ENCODE measurements at places on chromosomes 4 and X.

DNA sequence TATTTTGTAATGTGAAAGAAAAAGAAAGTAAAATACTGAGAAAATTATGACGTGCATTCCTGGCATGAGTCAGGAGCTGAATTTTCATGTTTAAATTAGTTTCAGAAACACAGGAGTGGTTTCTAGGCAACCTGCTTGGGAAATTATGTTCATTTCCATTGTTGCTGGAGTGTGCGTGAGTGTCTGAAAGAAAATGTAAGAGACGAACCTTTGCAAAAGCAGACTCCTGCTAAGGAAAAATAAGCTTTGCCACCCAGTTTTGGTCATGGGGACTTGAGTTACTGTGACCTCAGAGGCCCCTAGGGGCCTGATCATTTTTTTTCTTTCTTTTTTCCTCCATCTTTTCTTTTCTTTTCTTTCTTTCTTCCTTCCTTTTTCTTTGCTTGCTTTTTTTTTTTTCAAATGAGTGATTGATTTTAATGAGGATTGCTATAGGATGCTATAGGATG is 18.8 kb upstream of the CHRNA9 start:
- DNase-seq, result no peak

DNA sequence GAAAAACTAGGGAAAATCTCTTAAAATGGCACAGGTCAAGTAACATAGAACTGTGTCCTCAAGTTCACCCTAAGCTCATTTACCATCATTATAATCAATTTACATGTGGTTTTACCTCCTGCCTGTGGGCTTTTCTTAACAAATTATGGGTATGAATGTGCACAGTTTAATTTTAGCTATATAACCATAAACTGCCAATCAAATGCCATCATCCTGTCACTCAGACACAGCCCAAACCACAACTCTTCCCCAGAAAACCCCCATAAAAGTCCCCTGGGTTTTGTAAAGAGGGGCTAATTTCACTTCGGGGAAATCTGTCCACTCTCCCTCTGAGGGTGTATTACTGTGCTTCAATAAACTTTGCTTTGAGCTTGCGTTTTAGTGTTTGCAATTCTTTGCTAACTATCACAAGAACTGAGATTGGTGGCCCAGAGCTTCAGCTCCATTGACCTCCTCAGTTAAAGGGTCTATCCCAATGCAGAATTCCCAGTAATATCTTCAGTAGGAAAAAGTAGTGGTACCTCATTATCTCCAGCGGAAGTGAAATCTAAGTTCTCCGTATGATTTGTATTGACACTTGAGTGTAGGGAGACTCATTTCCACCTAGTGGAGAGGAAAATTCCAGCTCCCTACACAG is 394.6 kb downstream of the SPOCK3 start:
- DNase-seq, result no peak

DNA sequence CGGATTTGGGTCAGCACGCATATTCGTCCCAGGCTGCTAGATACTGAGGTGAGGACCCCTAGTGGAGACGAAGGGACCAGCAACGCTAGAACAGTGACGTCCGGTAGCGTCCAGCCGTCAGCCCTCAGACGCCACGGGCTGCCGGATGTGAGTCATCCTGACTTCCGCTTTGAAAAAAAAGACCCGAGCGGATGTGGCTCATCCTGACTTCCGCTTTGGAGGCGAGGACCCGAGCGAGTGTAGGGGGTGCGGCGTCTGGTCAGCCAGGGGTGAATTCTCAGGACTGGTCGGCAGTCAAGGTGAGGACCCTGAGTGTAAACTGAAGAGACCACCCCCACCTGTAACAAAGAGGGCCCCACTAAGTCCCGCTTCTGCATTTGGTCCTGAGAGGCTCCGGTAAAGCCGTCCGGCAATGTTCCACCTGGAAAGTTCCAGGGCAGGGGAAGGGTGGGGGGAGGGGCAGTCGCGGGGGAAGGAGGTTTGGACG is at the start of gene MAGEB2:
Gene MAGEB2 (plus strand): TSS at position 207 of the 487 bp plus-strand sequence. CDS start 3,018 bp downstream, outside the sequence.
- DNase-seq, result no peak

DNA sequence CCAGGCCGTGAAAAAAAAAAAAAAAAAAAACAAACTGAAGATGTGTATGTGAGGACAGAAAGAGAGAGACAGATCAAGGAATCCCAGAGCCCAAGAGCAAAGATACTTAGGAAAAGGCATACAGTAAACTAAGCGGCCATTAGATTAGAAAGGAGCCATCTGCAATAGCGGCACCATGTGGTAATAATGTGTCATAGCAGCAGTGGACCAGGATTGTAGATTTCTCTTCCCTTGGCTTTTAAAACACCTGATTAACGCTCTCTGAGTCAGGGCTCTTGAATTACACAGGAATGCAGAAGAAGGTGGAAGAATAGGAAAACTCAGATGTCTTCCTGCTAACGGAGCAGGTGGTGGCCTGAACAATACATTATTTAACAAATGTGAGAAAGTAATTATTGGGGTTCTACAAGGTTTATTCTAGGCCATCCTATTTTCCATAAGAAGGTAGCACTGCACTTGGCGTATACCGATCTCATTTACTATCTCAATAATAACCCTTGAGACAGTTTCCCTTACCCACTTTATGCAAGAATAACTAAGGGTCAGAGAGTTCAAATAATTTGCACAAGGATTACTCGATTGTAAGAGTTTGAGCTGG is 182.7 kb downstream of the KCNIP4 start:
- DNase-seq, result peak; percentile 35

DNA sequence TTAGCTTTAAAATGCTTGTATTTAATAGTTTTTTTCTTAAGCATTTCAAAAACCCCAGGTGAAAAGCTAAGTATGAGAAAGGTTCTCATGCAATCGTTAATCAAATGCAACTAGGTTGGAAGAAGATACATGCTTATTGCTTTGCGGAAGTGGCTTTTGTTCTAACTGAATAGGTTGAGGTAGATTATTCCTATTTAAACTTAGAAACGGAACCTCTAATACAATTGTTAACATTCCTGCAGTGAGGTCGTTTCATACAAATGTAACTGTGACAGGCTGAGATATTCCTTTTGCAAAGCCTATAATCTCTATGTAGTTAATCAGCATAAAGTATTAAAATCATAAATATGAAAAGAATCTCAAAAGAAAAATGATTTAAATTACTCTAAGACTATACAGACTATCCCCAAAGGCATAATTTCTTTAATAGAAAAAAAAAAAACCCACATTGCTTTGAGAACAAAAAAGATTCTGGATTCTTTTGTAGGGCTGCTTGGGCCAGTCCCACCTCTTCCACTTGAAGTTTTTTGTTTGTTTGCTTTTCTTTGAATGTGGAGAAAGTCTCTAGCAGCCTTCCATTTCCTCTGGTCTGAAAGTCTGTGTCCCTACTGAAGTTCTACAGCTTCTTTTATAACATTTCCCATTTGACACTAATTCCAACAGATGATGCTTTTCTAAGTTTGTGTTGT is 25.6 kb upstream of the SORBS2 start:
- no peak for DNase-seq

GRCh38 chr4:23022032-23022431 is 329.3 kb downstream of the GBA3 start:
- no peak for DNase-seq

DNA sequence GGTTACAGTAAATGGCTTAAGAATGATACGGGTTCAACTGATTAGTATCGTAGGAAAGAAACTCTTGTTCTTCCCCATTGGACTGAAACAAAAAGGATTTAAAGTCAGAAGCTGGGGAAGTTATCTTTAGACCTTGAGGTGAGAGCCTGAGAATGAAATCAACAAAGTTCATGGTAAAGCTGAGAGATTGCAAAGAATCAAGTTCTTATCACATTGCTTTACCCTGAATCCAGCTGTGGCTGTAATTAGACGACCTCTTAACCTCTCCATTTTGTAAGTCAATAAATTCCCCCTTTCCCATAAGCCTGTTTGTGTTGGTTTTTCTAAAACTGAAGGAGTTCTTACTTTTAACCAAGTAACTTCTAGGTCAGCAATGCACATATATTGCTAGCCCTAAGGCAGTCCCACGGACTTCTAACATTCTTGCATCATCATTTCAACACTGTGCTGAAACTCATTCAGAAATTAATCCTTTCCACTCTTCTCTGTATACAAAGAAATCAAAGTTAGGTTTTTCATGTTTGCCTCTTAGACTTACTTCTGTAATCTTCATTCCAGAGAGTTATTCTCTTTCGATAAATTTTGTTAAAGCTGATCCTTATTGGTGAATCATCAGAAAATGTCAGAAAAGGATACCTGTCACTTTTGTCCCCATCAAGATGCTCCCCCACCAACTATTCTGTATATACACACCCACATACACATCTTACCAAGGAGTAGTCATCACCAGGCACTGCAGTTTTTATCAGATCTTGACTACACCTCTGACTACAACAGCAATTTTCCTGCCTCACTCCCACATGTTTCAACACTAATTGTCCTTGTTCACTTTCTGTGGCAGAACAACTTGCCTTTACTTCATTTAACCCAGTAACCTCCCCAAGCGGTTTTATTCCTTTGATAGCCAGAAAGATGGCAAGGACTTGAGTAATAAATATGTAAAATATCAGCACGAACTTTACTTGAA is 77.9 kb upstream of the STK26 start:
- DNase-seq, result no peak

- DNase-seq, result peak; percentile 76
Measured at GRCh38 chrX:45771560-45772340, 571.1 kb upstream of the DIPK2B start.

- DNase-seq, result no peak
Measured at GRCh38 chrX:69027181-69028005, 137.9 kb downstream of the PJA1 start.

- no peak for DNase-seq
Measured at GRCh38 chrX:78838709-78839108, 91.2 kb downstream of the LPAR4 start.

- peak; percentile 44 for DNase-seq
Measured at GRCh38 chrX:48802089-48802904, 430 bp downstream of the HDAC6 start.

GRCh38 chr4:20592663-20593062 is 107.6 kb upstream of the PACRGL start:
- DNase-seq, result no peak

GRCh38 chr4:10622728-10623127 is 61.8 kb downstream of the CLNK start:
- no peak for DNase-seq

DNA sequence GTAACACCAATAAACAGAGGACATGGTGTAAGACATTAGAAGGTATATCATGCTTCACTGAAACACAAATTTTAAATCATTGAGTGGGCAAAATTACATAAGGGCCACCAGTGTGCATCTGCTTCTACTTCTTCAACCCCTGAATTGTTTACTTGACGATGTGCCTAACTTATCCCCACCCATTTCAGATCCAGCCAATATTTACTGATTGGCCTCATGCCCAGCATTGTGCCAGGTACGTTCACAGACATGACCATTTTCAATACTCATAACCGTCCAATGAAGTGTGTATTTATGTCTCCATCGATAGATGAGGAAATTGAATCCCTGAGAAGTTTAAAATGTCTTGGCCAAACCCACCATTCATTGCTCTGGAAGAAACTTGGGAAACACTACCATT is 208.3 kb upstream of the MID1 start:
- no peak for DNase-seq

DNA sequence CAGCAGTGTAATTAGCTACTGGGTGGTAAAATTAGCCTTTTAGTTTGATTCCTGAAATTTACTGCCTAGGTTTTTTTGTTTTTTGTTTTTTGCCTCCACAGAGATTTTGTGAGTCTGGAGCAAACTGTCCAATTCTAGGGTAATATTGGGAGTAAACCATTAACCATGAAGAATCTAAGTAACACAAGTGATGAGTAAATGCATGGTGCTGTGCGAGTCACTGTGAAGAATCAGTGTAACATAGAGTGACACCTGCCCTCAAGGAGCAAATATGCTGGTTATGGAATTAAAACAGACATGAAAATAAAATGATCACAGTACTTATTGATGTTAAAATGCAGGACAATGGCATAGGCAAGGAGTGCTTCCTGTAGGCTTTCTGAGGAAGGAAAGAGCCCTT is 60.1 kb downstream of the LRP2BP start:
- no peak for DNase-seq

- no peak for DNase-seq
Measured at GRCh38 chr4:153000076-153000420, 63.9 kb downstream of the FHDC1 start.

DNA sequence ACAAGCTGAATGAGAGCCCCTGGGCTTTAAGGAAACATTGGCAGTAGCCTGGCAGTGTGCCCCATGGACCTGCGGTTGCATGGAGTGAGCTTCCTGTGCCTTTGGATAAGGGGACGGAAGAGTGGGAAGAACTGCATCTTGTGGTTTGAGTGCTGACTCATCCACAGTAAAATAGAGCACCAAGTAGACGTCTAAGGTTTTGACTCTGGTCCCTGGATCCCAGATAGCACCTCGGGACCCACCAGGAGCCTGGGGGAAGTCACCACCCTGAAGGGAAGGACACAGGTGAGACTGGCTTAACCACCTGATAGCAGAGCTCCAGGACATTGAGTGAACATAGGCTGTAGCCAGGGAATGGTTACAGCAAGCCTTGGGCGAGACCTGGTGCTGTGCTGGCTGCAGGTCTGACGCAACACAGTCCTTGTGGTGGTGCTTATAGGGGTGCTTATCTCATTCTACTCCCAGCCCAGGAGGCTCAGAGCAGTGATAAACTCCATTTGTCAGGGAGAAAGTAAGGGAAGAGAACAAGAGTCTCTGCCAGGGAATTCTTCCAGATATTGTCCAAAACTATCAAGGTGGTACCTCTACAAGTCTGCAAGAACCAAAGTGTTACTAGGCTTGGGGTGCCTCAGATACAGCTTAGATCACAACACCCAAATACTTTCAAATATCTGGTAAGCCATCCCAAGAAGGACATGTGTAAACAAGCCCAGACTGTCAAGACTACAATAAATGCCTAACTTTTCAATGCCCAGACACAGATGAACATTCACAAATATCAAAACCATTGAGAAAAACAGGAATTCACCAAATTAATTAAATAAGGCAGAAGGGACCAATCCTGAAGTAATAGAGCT is 123.6 kb upstream of the TET2 start:
- DNase-seq, result no peak

- no peak for DNase-seq
Measured at GRCh38 chr4:123561525-123561924, 164.9 kb downstream of the SPRY1 start.

GRCh38 chrX:41708486-41708885 is 15.5 kb upstream of the GPR82 start:
- DNase-seq, result no peak

GRCh38 chr4:11743236-11743635 is 314.5 kb upstream of the HS3ST1 start:
- no peak for DNase-seq

DNA sequence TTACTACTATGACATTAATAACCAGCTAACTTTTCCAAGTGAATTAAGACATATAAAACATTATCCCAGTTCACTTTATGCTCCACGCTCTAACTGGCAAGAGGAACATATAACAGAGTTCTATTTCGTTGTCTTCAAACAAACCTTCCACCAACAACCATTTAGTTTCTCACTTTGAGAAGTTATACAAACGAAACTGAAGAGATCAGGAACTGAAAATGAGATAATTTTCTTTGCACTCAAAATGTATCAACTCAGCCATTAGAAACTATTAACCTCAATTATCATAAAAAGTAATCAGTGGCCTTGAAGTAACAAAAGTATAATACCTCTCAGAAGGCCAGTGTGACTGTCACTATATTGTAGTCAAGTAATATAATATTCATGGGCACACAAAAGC is 70.1 kb downstream of the CHM start:
- no peak for DNase-seq

- DNase-seq, result no peak
Measured at GRCh38 chr4:137611998-137612700, 79.9 kb upstream of the PCDH18 start.

GRCh38 chr4:177879851-177880250 is 437.6 kb upstream of the AGA start:
- peak; percentile 7 for DNase-seq

GRCh38 chr4:40157436-40157835 is 39.4 kb upstream of the RHOH start:
- no peak for DNase-seq

GRCh38 chr4:25856756-25857155 is 6.0 kb downstream of the SEL1L3 start:
- no peak for DNase-seq

Data from Jurkat, Clone E6-1 (cell line).